ENCODE measurements at places on chromosomes 11 and 22. TPM values are rescaled to one million over a fixed set of nuclear protein-coding genes. Genes with fewer than 3 reads are reported as not detected.

- DNase-seq: no peak
Observed at GRCh38 chr11:108496643-108497256, 1.4 kb downstream of the POGLUT3 start.

DNA sequence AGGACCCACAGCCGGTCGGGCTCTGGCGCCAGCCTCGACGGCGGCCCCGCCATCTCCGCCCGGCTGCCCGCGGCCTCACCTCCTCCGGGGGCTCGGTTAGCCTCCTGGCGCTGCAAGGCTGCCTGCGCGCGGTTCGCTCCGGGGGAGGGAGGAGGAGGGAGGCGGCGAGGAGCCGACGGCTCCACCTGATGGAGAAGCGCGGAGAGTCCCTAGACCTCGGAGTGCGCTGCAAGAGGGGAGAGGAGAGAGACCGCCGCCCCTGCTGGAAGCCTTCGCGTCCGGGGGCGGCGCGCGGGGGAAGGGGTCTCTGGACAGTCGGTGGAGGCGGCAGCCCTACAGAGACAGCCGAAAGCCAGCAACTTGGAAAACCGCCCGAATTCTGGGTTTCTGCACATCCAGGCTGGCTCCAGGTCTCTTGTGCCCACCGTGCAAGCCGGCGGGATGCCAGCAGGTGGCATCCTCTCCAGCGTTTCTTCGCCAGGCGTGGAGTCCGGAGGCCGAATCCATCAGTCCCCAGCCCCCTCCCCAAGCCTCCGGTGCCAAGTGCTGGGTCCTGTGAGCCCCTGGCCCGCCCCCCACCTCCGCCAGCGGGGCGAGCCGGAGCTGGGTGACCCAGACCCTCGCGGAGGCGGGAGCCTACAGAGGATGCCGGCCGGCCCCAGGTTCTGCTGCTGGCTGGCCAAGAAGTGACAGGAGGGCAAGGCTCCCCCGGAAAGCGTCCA is 2.9 kb upstream of the KIRREL3 start:
- DNase-seq: peak; percentile 43

CBL gene
- 12.0 TPM for total RNA-seq

- no peak for DNase-seq
Observed at GRCh38 chr11:79195209-79195608, 245.6 kb downstream of the TENM4 start.

KLHDC7B gene
- not detected for total RNA-seq

APOL5 gene
- not detected for total RNA-seq

DNA sequence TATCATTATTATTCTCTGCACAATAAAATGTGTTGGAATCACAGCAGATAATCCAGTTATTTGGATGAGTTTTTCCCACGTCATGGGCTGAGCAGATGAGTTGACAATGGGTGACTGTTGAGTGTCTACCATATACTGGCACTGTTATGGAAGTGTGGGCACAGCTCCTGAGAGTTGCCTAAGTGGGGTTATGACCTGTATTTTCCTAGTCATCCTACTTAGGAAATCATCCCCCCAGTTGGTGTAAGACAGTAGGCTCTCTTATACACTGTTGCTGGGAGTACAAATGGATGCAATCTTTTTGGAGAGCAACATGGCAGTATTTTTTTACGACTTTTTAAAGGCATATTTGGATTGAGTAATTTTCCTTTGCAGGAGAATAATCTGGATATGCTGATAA is 66.4 kb downstream of the TRAF6 start:
- DNase-seq: no peak
